ENCODE measurements at places on chromosomes 2 and 18. TPM values are rescaled to one million over a fixed set of nuclear protein-coding genes. Genes with fewer than 3 reads are reported as not detected.

GRCh38 chr18:3081584-3081991 is 68.6 kb upstream of the LPIN2 start:
- DNase-seq, result no peak

Gene GPAT2
- 2.2 TPM for total RNA-seq

GRCh38 chr2:97737421-97738178 is 24.2 kb downstream of the ZAP70 start:
- DNase-seq, result peak; percentile 81

Gene SFT2D3
- 5.8 TPM for total RNA-seq

Gene GAL3ST2
- 0.36 TPM for total RNA-seq

Gene CARF
- 13.8 TPM for total RNA-seq

DNA sequence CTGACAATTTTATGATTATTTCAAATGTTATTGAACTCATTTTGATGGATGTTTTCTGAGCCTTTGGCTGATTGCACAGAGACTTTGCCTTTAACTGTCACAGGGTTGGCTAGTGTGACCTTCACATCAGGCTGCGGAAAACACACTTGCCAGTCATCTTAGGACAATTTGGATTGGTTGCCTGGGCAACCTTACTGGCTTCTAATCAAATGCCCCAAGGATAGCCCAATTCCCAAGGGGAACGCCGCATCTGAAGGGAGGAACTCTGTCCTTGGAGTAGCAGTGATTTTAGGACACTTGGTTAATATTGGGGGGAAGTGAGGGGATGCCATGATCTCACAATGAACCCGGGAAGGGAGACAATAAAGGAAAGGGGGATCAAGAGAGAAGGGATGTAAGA is 29.5 kb downstream of the OSBPL6 start:
- no peak for DNase-seq

Gene ZAP70
- total RNA-seq, result under 0.01 TPM

Gene MOCOS
- 14.4 TPM for total RNA-seq

DNA sequence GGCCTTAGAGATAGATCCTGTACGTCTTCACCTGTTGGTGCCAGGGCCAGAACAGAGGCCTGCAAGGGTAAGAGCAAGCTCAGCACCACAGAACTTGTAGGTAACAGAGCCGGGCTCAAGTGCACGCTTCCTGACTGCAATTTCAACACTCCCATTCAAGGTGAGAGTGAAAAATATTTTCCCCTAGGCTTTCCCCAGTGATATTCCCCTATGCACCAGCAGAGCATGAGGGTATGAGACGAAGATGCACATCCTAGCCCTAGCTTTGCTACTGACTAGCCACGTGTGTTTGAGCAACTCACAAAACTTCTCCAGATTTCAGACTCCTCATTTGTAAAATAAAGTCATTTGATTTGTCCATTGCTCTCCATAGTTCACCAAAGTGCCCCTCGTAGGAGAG is 411.6 kb downstream of the ZNF521 start:
- no peak for DNase-seq

Gene ASXL2
- total RNA-seq, result 15.0 TPM

All from osteoblast (primary cell).